ENCODE measurements at places on chromosomes 1 and 21.

DNA sequence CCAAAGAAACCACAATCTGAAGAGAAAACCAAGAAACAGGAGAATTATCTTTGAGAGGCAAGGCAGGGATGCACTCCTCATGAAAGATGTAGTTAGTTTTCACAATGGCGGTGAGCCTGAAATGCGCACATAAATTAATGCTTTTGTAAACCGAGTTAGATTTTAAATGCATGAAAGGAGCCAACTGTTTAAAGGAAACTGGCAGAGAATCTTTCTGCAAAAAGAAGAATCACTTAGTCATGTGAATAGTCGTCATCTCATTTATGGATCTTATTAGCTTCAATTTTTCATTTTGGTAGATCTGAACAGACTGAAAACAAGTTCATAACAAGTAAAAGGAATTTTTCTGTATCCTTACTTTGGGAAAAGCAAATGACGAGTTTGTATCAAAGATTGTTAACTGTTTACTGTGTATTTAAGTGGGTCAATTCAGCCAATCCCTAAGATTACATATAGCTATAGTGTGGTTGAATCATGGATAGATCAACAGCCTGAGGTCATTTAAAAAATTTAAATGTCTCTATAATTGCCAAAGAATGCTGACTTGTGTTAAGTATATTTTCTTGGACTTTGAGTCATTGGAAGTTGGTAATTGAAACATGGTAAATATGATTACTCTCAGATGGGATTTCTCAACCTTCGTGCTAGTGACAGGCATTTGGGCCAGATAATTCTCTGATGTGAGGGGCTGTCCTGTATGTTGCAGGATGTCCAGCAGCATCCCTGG lies 226.6 kb upstream of the KAZN start:
- peak; percentile 81 for DNase-seq

GRCh38 chr21:39453571-39454179 lies 1.9 kb downstream of the SH3BGR start:
- DNase-seq, result no peak

GRCh38 chr1:31476891-31477846 lies 64.2 kb downstream of the SERINC2 start:
- DNase-seq, result no peak

DNA sequence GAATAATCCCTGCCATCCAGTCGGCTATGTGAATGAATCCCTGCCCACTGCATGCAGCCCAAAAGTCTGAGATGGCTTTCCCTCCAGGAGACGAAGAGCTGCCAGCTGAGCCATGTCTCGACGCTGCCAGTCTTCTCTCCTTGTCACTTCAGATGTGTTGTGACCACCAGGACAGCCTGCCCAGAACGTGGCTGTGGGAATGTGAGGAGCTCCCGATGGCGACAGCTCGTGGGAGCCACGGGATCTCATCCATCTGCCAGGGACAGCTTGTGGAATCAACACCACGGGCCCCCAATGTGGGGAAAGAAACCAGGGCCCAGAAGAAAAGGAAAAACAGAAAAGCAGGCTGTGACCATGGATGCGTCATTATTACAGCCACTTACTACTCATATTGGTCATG lies 67.2 kb downstream of the NFASC start:
- no peak for DNase-seq

GRCh38 chr1:244654108-244655038 lies 1.4 kb downstream of the DESI2 start:
- no peak for DNase-seq

DNA sequence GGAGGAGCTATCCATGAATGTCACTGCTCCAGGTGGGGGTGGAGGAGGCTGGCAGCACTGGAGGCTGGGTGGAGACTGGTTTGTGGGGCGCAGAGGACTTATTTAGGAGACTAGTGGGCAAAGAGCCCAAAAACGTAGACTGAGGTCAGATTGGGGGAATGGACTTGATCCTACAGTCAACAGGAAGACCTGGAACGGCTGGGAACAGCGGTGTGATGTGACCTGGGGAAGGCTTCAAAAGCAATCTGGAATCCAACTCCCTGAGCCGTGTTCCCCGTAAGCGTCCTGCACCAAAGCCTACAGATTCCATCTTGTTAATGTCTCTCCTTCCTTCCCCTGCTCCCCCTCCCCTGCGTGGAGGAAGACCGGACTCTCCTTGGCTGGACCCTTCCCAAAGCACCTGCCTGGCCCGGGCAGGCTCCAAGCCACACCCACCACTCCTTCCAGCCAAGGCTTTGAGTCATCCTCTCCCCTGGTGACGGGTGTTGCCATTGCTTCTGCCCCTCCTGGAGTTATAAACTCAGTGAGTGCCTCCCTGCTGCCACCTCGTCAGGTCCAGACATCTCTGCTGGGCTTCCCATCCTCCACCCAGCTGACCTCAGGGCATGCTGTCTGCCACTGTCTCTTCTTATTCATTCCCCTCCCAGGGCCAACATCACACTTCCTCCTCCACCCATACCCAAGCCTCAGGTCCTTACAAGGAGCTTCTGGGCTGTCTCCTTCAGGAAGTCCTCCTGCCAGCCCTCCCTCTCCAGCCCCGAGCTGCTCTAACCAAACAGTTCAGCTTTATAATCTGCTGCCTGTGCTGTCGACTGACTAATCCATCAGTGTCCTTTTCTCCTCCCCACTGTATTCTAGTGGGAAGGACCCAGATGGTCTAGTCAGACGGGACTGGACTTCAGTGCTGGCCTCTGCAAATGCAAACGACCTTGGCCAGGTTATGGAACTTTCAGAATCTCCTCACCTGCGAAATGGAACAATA lies 1.6 kb upstream of the CLSTN1 start:
- DNase-seq, result peak; percentile 53

DNA sequence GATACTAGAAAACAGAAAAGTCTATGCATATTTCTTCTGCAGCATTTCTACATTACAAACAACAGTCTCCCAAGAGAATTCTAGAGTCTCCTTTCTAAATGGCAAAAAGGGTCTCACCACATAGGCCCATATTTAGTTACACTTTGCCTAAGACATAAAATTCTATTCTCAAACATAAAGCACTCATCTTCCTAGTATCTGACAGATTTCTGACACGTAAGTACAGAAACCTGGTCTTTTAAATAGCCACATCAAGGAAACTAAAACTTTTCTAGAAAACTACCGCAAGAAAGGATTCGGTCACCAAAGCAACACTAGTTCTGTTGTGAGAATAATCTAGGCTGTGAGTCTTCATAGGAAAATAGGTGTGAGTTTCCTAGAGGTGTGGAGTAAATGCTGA lies 33.6 kb upstream of the CTSK start:
- no peak for DNase-seq

- DNase-seq, result peak; percentile 91
Measured at GRCh38 chr1:185541871-185542301, 192.3 kb upstream of the HMCN1 start.

DNA sequence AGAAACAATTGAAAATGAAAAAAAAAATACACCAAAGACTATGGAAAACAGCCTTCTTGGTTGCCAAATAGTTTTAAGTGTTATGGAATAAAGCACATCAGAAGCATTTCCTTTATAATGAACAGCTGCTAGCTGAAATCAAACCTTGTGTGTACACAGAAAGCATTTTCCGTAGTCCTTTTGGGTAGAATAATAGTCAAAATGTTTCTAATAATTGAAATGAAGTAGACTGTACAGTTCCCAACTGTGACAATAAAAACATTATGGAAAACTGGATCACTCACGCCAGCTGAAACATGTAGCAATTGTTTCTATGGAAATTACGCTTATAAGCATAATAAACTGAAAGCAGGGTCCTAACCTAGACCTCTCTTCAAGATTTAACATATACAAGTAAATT lies 856.3 kb upstream of the B3GALT2 start:
- DNase-seq, result no peak

DNA sequence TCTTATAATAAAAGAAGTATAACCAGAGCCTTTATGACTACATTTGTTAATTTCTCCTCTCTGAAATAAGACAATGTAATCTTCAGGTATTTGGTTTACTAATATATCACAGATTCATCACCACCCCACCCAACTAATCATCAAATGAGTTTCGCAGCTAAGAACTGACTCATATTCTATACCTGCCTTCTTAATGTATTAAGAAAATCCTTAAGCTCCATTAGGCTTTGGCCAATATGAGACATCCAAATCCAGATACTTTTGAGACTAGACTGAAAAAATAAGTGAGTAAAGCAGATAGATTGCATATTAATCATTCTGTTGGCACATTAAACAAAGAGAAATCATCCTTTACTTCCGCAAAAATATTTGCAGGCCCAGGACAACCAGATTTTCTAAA lies 18.7 kb upstream of the FMO2 start:
- DNase-seq, result no peak

- no peak for DNase-seq
Measured at GRCh38 chr1:247407180-247407616, 8.8 kb upstream of the NLRP3 start.

GRCh38 chr1:224427346-224427745 lies 7.3 kb downstream of the WDR26 start:
- peak; percentile 76 for DNase-seq

DNA sequence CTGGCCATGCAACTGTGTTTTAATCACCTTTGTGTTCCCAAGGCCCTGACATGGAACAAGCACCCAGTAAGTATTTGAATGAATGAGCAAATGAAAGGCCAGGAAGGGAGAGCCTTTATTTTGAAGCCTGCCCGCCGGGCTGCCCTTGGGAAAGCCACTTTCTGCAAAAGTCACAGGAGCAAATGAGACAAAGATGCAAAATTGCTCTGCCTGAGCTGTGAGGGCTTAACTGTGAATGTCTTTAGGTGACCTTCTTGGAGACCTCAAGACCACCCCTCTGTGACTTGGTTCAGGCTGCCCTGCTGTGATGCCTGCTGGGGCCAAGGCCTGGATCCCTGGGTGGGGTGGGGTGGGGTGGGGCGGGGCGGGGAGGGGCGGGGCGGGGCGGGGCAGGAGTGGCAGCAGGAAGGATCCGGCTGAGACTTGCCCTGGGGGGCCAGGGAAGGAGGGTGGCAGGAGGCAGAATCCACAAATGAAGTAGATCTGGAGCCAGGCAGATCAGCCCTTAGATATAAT lies 54.0 kb downstream of the RUNX3 start:
- no peak for DNase-seq

Measured in fibroblast of skin of right quadriceps (primary cell).